Smooth muscle cell of the brain vasculature (primary cell): ENCODE measurements at places on chromosomes 13 and 19.
A peak's percentile ranks its signal among the peaks of the same experiment; 100 is the strongest.

GRCh38 chr13:52997951-52998876 is 30.4 kb upstream of the OLFM4 start:
- no peak for DNase-seq

- no peak for DNase-seq
These were observed 6.3 kb upstream of the LRFN3 start for GRCh38 chr19:35929876-35930275.

DNA sequence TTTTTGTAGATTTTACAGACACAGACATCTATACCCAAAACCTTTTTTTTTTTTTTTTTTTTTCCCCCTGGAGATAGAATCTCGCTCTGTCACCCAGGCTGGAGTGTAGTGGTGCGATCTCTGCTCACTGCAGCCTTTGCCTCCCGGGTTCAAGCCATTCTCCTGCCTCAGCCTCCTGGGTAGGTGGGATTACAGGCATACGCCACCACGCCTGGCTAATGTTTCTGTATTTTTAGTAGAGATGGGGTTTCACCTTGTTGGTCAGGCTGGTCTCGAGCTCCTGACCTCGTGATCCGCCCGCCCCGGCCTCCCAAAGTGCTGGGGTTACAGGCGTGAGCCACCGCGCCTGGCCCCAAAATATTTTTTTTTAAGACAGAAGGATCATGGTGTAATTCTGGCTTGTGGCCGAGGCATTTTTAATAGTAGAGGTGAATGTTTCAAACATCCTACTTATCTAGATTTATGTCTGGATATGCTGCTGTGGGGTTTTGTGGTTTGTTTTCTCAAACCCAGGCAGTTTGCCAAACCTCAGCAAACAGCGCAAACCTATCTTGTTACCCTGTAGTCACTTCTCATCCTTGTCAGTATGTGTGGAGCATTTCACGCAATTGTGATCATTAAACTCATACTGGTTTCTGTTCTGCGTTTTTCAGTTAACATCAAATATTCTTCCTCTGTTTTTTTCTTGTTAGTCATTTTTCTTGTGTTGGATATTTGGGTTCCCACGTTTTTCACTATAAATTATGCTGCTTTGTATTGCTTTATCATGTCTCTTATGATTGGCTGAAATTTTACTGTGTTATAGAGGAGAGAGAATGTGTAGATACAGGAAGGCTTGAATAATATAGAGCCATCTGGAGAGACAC is 36.2 kb upstream of the GARRE1 start:
- peak; percentile 91 for DNase-seq

DNA sequence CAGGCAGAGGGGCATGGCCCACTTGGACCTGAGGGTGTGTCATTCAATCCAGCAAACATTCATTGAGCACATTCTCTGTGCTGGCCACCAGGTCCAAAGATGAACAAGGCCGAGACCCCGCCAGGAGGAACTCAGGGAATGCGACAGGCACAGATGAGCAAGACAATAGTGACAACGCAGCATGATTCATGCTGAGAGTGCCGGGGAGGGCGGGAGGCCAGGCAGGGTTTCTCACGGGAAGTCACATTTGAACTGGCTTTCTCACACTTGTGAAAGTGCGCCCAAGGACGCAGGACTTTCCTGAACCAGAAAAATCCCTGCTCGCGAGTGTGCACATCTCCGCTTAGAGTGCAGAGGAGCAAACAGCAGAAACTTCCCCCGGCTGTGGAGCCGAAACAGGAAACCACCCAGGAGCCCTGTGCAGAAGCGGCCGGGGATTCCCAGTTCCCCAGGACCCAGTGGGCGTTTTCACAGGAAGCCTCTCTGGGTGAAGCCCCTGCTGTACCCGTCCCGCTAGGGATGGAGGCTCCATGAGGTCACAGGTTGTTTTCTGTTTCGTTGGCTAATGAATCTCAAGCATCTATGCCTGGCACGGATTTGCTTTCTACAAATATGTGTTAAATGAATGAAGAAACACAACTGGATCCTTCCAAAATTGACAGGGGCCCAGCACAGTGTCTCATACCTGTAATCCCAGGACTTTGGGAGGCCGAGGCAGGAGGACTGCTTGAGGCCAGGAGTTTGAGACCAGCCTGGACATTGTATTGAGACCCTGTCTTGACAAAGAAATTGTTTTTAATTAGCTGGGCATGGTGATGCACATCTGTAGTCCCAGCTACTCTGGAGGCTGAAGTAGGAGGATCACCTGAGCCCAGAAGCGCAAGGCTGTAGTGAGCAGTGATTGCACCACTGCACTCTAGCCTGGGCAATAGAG is 68.4 kb upstream of the TM9SF2 start:
- peak; percentile 20 for DNase-seq

GRCh38 chr13:41915081-41915480 is 45.8 kb downstream of the VWA8 start:
- no peak for DNase-seq

- no peak for DNase-seq
These were observed 123.4 kb downstream of the POSTN start for GRCh38 chr13:37475151-37475550.

DNA sequence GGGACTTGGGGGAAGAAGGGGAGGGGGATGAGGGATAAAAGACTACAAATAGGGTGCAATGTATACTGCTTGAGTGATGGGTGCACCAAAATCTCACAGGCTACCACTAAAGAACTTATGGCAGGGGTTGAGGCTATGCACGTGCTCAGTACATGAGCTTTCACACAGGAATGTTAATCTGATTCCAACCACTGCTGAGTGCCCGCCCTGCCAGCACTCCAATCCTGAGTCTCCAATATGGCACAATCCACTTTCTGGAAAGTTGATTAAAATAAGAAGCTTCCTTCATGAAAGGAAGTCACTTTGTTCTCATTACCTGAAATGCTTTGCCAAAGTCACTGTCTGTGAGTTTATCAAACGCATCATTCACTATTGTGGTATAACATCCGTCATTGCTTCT is 463.0 kb downstream of the IRS2 start:
- DNase-seq = no peak

- DNase-seq = no peak
These were observed 30.1 kb upstream of the DCUN1D2 start for GRCh38 chr13:113520571-113520970.

DNA sequence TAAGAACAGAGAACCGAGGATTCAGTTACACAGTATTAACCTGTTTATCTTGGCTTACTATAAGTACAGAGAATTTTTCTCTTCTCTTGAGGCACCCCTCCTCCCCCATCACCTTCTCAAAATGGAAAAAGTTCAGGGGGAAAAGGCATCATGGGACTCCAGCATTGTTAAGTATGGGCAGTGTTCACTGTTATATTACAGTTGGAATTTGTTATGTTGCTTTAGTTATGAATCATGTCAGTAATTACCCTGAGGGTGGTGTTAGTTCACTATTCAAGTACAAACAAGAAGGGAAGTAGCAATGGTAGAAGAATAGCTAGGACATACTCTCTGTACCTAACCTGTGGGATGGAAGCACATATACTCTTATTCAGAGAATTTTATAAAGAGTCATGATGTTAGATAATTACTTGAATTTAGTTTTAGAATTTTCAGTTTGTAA is 12.0 kb downstream of the LPAR6 start:
- DNase-seq = no peak

- DNase-seq = peak; percentile 80
These were observed at the start of gene WDR62 for GRCh38 chr19:36054733-36055686. Gene WDR62, plus strand, starts transcription at chr19:36054897. Its CDS starts 75 bp downstream, at chr19:36054972.

GRCh38 chr13:29958476-29958875 is 108.1 kb upstream of the UBL3 start:
- DNase-seq = no peak

GRCh38 chr19:3186160-3186688 is 494 bp downstream of the NCLN start:
- DNase-seq = no peak

- DNase-seq = no peak
These were observed 20.1 kb upstream of the TFDP1 start for GRCh38 chr13:113564331-113565023.

DNA sequence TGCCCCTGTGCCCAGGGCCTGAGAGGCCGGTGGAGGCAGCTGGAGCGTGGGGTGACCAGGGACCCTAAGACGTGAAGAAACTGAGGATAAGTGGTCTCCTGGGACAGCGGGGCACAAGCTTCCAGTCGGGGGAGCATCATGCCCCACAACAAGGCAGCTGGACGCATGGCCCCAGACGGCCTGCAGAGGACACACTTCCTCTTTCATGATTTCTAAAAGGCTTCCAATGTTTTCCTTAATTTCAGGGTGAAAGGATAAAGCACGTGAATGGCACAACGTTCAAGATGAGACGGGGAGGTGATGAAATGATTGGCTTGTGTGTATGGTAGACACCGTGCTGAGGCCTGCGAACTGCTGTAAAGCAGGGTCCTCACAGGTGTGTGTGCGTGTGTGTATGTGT is 20.2 kb upstream of the MYDGF start:
- DNase-seq = no peak

DNA sequence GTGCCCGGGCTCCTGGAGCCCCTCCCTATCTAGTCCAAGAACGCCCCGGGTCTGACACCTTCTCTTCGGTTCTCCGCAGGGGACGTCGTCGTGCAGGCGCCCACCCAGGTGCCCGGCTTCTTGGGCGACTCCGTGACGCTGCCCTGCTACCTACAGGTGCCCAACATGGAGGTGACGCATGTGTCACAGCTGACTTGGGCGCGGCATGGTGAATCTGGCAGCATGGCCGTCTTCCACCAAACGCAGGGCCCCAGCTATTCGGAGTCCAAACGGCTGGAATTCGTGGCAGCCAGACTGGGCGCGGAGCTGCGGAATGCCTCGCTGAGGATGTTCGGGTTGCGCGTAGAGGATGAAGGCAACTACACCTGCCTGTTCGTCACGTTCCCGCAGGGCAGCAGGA is 3.4 kb downstream of the PVR start:
- no peak for DNase-seq

DNA sequence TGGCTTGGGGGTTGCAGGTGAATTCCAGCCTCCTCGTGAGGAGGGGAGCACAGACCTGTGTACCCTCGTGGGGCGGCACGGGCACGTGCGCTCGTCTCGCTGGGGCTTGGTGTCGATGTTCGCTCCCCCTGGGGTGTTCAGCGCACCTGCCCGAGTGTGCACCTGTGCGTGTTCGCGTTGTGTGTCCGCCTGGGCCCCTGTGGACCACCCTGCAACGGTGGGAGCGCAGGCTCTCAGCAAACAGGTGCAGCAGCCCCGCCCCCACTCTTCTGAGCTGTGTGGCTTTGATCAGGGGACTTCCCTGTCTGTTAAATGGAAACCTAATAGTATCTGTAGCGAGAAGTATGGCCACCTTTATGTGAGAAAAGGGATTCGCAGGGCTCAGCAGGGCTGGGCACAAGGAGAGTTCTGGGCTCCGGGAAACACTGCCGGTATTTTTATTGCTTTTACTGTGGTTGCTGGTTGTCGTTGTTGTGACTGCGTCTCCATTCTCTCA is 549 bp downstream of the SMIM17 start:
- DNase-seq = no peak

- no peak for DNase-seq
These were observed 203.4 kb upstream of the ZNF536 start for GRCh38 chr19:30168760-30169159.

- no peak for DNase-seq
These were observed 113.0 kb downstream of the ATP11A start for GRCh38 chr13:112802802-112803195.

DNA sequence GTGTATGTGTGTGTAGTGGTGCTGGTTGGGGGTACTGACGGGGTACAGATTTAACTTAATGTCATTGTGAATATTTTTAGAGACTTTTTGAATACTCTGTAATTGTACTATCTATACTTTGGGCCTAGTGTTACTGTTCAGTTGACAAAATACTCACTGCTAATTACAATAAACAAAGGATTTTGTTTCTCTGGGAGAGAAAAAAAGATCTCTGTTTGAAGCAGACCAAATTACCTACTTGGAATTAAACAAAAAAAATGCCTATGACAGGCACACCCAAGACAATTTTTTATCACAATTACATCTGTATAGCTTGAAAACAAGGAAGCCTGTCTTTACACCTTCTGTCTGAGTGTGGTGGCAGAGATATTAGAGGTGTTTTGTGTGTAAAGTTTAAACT is 45.1 kb downstream of the OLFM4 start:
- DNase-seq = no peak

DNA sequence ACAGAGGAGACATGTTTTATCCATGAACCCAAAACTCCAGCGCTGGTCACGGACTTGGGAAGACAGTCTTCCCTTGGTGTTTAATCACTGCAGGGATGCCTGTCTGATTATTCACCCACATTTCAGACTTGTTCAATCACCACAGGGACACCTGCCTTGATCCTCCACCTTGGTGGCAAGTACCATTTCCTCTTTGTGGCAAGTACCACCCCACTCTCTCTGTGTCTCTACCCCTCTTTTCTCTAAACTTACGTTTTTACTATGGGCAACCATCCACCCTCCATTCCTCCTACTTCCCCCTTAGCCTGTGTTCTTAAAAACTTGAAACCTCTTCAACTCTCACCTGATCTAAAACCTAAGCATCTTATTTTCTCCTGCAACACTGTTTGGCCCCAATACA is 16.8 kb downstream of the ZNF83 start:
- DNase-seq = no peak

DNA sequence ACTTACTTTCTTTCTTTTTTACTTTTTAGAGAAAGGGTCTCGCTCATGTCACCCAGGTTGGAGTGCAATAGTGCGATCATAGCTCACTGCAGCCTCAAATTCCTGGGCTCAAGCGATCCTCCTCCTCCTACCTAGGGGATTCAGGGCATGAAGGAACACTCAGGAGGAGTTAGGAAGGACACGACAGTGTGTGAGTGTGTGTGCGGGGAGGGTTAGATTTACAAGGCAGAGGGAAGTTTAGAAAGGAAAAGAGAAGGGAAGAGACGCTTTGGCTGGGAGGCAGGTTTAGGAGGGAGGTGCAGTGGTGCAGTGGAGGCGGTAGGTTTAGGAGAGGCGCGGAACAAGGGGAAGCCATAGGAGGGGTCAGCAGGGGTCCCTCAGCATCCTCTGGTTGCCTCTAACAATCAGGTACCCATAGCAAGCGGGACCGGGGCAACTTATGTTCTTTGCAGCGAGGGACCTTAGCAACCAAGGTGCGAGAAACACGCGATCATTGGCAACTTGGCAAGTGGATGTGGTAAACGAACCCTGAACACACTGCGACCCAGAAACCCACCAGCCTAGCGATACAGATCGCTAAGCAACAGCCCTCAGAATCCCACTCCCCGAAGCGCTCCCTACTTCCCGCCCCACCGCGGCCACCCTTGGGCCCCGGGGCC is 501 bp downstream of the SIRT2 start:
- no peak for DNase-seq

GRCh38 chr19:4375164-4376027 is 25.0 kb downstream of the SH3GL1 start:
- DNase-seq = no peak

GRCh38 chr19:30156646-30157045 is 214.6 kb downstream of the URI1 start:
- no peak for DNase-seq

DNA sequence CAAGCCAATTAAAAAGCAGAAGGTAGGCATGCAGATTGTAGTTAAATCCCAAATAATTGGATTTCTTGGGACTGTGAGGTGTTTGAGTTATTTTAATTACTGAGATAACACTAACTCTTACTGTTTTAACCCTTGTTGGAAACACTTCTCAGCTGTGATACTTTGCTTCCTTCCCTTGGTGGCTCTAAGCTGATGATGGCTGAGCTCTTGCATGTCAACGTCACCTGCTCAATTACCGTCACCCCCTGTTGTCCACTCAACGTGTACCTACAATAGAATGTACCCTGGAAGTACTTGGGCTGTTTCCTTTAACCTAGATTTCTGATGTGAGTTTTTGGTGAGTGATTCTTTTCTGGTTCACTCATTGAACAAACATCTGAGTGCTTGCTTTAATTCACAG is 303.4 kb downstream of the SLC7A1 start:
- no peak for DNase-seq
